Stimulated activated CD4-positive, alpha-beta T cell treated with anti-CD3 and anti-CD28 coated beads, Interleukin-4, amount 100 ng/mL, for 1 hour (primary cell): ENCODE measurements at places on chromosomes 5 and 9.

GRCh38 chr9:79667120-79667519, 95.4 kb downstream of the TLE4 start:
- DNase-seq: no peak

DNA sequence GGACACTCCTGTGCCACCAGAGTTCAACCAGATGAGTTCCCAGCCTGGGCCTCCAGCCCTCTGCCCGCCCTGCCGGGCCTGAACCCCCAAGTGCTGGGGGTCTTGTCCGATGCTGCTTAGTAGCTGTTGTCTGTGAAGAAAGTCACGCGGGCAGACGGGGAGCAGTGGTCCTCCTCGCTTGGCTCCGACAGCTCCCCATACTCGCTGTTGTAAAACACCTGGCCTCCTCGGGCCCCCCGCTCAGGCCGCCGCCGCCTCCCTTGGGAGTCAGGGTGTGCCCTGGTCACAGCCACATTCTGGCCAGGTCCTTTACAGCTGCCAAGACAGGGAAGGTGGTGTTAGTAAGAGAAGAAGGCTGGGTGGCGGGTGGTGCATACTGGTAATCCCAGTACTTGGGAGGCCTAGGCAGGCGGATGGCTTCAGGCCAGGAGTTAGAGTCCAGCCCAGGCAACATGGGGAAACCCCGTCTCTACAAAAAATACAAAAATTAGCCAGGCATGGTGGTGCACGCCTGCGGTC, 11.8 kb upstream of the SCGB3A1 start:
- no peak for DNase-seq

DNA sequence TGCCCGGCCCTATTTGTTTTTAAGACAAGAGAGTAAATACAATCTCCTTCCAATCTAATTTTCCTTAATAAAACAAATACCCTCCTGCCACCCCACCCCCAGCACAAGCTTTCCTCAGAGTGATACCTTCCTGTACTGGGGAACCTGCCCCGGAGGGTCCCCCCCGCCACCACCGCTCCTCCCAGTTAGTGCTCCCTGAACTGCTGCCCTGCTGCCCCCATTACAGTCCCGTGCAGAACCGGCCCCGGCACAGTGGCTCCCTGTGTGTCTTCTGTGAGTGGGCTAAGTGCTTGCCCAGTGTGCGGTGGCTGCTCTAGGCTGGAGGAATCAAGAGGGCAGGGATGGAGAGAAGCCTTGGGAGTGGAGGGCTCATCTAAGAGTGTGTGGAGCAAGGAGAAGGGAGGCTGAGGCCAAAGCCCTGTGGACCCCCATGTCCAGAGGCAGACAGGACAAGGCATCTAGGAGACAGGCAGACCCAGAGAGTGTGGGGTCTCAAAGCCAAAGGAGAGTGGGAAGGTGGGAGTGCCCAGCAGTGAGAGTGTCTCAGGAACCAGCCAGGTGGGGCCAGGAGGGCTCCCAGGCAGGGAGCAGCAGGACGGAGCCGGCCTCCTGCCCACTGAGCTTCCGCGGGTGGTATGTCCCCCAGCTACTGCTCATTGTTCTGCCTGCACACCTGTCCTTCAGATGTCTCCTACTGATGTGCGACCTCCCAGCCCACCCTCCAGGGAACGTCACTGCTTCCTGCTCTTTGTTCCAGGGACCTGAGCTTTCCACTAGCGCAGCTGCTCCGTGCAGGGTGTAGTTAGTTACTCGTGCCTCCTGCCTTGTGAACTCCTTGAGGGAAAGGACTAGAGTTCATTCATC, 129.0 kb downstream of the DAB2IP start:
- DNase-seq: no peak

DNA sequence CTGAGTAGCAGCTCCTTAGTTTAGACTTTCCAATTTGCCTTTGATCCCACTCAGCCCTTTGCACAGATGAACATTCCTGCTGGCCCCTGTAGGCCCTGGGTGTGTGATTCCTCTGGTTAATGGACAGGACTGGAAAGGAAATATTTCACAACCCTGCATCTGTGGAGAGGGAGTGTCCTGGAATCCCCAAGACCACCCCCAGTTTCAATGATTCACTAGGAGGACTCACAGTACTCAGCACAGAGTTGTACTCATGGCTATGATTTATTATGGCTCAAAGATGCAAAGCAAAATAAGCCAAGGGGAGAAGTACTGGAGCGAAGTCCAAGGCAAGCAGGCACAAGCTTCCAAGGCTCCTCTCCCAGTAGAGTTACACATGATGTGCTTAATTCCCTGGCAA, 42.4 kb upstream of the TJP2 start:
- no peak for DNase-seq

- DNase-seq: no peak
Measured at GRCh38 chr9:127714020-127714750, 1.3 kb downstream of the PTRH1 start.

DNA sequence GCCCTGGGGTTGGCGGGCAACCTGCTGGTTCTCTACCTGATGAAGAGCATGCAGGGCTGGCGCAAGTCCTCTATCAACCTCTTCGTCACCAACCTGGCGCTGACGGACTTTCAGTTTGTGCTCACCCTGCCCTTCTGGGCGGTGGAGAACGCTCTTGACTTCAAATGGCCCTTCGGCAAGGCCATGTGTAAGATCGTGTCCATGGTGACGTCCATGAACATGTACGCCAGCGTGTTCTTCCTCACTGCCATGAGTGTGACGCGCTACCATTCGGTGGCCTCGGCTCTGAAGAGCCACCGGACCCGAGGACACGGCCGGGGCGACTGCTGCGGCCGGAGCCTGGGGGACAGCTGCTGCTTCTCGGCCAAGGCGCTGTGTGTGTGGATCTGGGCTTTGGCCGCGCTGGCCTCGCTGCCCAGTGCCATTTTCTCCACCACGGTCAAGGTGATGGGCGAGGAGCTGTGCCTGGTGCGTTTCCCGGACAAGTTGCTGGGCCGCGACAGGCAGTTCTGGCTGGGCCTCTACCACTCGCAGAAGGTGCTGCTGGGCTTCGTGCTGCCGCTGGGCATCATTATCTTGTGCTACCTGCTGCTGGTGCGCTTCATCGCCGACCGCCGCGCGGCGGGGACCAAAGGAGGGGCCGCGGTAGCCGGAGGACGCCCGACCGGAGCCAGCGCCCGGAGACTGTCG, 976 bp downstream of the RXFP3 start:
- DNase-seq: no peak
